ENCODE measurements at places on chromosomes 1 and 21.

DNA sequence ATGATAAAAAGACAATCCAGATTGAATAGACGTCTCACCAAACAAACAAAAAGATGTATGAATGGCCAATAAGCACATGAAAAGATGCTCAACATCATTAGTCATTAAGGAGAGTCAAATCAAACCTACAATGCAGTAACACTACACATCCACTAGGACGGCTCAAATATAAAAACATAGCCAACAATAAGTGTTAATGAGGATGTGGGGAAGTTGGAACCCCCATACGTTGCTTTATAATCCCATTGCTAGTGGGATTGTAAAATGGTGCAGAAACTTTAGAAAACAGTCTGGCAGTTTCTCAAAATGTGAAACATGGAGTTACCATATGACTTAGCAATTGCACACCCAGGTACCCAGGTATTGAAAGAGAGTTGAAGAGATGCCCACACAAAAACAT, 14.7 kb upstream of the IL24 start:
- DNase-seq, result no peak

GRCh38 chr1:236948996-236949395, 55.2 kb downstream of the MT1HL1 start:
- DNase-seq, result no peak

GRCh38 chr1:112981426-112981825, 25.4 kb upstream of the SLC16A1 start:
- no peak for DNase-seq

- DNase-seq, result no peak
Observed at GRCh38 chr1:209741193-209741592, 14.7 kb upstream of the TRAF3IP3 start.

DNA sequence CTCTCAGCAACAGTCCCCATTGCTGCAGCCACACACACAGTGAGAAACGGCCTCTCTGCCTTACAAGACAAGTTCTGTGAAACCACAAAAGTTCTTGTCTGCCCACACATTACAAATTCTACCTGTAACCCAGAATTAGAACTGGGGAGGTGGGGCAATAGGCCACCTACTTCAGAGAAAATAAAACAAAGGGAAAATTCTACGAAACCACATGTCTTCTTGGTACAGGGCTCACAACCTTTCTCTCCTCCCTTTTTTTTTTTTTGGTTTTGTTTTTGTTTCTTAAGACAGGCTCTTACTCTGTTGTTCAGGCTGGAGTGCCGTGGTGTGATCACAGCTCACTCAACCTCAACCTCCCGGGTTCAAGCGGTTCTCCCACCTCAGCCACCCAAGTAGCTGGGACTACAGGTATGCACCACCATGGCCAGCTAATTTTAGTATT, 30.2 kb downstream of the LPAR3 start:
- no peak for DNase-seq

DNA sequence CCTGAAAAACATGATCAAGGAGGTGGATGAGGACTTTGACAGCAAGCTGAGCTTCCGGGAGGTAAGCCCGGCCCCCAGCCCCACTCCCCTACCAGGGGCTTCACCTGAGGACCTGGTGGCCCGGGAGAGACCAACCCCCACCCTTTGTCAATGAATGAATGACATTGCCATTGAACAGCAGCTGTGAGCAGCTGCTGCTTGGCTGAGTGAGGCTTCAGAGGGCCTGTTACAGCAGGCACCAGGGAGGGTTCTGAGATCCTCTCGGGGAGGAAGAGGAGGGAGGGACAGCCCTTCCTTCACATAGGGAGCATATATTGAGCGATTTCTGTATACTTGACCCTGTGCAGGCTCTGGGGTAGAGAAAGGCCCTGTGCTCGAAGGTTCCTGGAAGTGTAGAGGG, 12.3 kb upstream of the CTRC start:
- no peak for DNase-seq

DNA sequence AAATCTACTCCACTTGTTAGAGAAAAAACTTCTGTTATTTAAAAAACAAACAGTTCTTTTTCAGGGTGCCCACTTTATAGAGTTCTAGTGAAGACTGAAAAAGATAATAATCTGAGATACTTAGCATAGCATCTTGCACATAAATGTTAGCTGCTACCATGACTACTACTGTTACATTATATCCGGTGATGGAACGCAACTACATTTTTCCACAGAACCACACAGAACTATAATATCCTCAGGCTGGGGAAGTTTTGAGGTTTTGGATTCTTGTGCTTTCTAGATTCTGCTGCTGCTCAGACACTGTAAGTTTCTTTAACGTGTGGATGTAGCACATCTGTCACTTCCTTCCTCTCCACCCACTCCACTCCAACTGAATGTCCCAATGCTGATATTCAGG, 110.3 kb downstream of the PTPN14 start:
- DNase-seq, result peak; percentile 50

DNA sequence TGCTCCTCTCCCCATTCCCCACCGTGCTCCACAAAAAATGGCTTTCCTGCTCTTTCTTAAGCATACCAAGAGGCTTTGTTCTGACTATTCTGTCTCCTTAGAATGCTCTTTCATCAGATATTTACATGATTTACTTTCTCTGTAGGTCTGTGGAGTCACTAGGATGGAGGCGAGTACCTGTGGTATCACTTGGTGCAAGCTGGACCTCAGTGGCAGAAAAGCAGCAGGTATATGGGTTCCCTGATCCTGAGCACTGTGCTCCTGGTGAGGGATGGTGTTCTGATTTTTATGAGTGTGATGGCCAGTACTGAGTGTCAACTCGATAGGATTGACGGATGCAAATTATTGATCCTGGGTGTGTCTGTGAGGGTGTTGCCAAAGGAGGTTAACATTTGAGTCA, 10.0 kb downstream of the C1orf87 start:
- no peak for DNase-seq

GRCh38 chr1:151820940-151821339, 10.7 kb downstream of the RORC start:
- DNase-seq, result no peak

DNA sequence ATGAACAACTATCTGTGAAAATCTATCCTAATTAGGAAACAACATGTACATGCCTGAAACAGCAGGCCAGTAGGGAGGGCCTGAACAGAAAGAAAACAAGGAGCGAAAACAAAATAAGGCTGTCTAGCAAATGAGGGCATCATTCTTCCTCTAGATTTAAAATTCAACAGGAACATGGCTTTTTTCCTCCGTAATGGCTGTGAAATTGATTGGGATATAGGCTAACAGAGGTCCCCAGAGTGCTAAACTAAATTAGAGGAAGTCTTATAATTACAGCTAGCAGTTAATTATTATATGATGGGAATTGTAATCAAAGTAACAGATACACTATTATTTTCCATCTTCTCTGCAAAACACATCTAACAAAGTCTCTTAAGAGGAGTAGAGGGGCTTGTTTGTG, 51.7 kb upstream of the TIAM1 start:
- no peak for DNase-seq

DNA sequence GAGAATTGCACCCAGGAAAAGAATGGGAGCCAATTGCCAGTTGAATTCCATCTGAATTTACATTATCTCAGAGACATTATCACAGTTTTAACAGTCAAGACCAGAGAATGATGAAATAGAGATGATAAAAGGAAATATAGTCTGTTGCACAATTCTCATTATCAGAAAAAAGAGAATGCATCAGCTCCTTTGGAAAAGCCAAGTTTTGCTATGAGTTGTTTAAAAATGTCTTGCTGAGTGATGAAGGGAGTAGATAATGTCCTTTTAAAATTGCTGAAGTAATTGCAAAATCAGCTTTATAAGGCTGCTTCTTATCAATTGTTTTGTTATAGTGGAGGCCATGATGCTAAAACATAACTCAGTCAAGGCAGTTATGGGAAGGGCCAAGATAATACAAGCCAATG, 37.9 kb upstream of the EEIG2 start:
- no peak for DNase-seq

DNA sequence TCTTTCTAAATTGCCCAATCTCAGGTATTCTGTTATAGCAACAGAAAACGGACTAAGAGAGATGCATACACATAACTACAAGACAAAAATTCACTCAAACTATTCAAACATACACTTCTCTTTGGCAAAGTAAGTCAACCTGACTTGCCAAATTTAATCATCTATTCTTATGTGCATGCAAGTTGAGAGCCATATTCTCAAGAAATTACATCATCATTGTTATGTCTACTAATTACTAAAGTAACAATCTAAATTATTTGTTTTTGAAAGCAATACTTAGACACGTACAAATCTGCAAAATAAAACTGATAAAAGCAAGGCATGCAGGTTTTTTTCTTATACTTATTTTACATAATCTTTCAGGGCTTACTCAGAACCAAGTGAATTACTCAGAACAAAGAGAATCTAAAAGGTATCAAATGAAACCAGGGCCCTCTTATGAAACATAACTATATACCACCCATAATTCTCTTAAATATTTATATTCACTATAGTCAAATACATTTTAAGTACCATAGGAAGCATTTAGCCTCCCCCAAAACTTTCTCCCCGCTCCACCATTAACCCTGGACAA, 62.3 kb downstream of the HLCS start:
- DNase-seq, result no peak
